ENCODE measurements at places on chromosomes 13 and 19.

- no peak for DNase-seq
Measured at GRCh38 chr13:92830821-92831220, 395.8 kb upstream of the GPC6 start.

- peak; percentile 87 for DNase-seq
Measured at GRCh38 chr13:43878892-43879754, at the start of gene CCDC122. TSS of gene CCDC122 (minus strand) at chr13:43879740. CDS start at chr13:43869376, 10,364 bp downstream.

- peak; percentile 10 for DNase-seq
Measured at GRCh38 chr13:48896312-48896711, 79.4 kb upstream of the FNDC3A start.

DNA sequence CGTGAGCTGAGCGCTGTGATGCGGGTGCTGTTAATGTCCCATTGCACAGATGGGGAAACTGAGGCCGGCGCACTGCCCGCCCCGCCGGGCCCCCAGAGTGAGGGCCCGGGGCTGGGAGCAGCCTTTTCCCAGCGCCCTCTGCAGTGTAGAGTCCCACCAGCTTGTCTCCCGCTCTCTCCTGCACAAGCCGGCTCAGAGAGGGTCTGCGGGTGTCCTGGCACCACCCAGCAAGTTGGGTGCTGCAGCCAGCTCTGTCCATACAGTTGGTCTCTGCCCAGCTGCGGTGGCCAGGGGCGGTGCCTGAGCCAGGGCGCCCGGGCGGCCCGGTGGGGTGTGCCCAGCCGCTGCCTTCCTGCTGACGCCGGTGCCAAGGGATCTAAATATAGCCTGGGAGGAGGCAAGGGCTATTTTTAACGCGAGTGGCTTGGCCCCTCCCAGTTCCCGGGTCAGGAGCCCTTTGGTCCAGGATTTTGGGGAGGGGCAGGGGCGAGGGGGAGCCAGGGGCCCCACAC lies 19.3 kb downstream of the GADD45B start:
- peak; percentile 87 for DNase-seq

GRCh38 chr19:42099336-42099925 lies 23.5 kb downstream of the ZNF574 start:
- DNase-seq, result no peak
